Activated CD8-positive, alpha-beta T cell treated with anti-CD3 and anti-CD28 coated beads for 36 hours (primary cell): ENCODE measurements at places on chromosomes 7 and 10. TPM values are rescaled to one million over a fixed set of nuclear protein-coding genes. Genes with fewer than 3 reads are reported as not detected.
A peak's percentile ranks its signal among the peaks of the same experiment; 100 is the strongest.

Gene CRPPA
- total RNA-seq = 1.4 TPM

Gene PTPN20
- 0.47 TPM for total RNA-seq

Gene PHYHIPL
- not detected for total RNA-seq

Gene SFTPA1
- total RNA-seq = not detected

- H3K4me3 ChIP-seq = no peak overlapping the region
- H3K27me3 ChIP-seq = peaks cover 2% of the 10 kb centered on the region
- no peak for DNase-seq
- no peak overlapping the region for H3K27ac ChIP-seq
These were observed 43.0 kb downstream of the TMEM130 start for GRCh38 chr7:98826811-98827231.

DNA sequence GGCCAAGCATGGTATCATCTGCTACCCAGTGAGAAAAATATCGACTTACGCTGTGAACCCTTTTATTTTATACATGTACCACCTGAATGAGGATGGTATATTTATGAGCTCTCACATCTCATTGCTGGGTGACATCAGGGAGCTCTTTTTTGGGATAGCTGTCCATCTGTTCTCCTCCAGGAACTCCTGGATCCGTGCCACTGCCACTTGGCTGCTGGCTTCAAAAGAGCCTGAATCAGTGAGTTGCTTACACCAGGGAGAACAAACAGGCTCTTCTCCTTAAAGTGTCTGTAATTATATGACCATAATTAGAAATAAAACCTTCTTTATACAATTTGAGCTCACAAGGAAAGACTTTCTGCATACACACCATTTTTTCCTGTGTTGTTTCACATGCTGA lies 106.2 kb downstream of the KAT6B start:
- H3K4me1 ChIP-seq = peaks cover 21% of the 10 kb centered on the region
- no peaks in the 10 kb centered on the region for H3K27me3 ChIP-seq
- no peak overlapping the region for H3K27ac ChIP-seq
- no peak overlapping the region for H3K4me3 ChIP-seq

GRCh38 chr7:76071316-76072242 lies 23.7 kb downstream of the MDH2 start:
- H3K27ac ChIP-seq = no peak overlapping the region
- H3K27me3 ChIP-seq = no peaks in the 10 kb centered on the region
- peaks cover 2% of the 10 kb centered on the region for H3K4me1 ChIP-seq
- no peak for DNase-seq

GRCh38 chr7:46233585-46234329 lies 312.7 kb upstream of the IGFBP3 start:
- H3K4me1 ChIP-seq = no peaks in the 10 kb centered on the region
- H3K36me3 ChIP-seq = no peaks in the 10 kb centered on the region
- no peak overlapping the region for H3K4me3 ChIP-seq
- no peak for DNase-seq
- H3K27ac ChIP-seq = no peak overlapping the region
- peaks cover 2% of the 10 kb centered on the region for H3K27me3 ChIP-seq

DNA sequence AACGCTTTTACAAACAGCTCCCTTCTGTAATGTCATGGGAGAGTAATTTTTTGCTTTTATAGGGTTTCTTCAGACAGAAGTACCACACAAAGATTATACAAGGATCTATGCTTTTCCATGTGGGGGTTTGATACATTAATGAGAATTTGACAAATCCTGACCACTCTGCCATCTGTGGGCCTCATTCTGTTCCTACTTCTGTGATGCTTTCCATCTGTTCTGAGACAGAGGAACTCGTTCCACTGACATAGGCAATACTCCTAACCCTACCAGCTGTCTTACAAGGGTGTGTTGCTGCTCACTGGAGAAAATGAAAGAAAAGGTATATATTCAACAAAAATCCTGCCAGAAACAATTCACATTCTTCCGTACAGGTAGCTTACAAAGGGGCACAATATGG lies 59.4 kb upstream of the NAMPT start:
- DNase-seq = no peak
- H3K4me1 ChIP-seq = peaks cover 66% of the 10 kb centered on the region
- peaks cover 71% of the 10 kb centered on the region for H3K36me3 ChIP-seq
- peak overlapping the region; percentile 100 for H3K27ac ChIP-seq

DNA sequence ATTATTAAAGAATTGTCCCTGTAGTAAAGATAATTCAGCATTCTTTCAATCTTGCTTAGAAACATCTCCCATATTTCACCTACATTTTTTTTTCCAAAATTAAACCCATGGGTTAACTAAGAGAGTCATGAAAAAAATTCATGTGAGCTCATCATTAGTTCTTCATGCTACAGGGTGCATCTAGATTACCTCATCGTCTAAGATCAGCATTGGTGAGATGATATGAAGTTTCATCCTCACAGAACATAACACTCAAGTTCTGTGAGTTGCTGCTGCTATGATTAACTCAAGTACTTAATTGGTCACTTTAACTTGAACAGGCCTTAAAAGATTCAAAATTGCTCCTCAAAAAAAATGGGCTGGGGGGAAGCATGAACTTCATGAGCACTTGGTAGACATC lies 50.0 kb downstream of the RAB11FIP2 start:
- H3K4me1 ChIP-seq = no peaks in the 10 kb centered on the region
- H3K4me3 ChIP-seq = no peak overlapping the region
- no peak overlapping the region for H3K27ac ChIP-seq
- peaks cover 26% of the 10 kb centered on the region for H3K36me3 ChIP-seq
- DNase-seq = no peak

DNA sequence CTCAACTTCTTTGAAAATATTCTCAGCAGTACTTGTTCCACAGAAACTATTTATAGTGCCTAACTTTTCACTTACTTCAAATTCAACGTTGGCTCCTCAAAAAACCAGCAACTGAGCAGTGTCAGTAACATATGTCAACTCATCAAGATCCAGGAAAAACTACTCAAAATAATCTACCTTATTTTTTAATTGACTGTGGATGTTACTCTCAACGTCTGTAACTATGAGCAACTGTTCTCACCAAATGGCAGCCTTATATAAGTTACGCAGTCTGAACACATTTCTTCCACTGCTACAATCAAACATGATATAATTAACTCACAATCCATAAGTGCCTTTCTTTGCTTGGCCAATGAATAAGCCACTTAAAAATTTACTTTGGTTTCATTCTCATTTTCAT lies 77.8 kb downstream of the SP8 start:
- H3K27ac ChIP-seq = no peak overlapping the region
- no peak overlapping the region for H3K4me3 ChIP-seq
- H3K27me3 ChIP-seq = no peaks in the 10 kb centered on the region
- DNase-seq = no peak
- H3K4me1 ChIP-seq = no peaks in the 10 kb centered on the region

DNA sequence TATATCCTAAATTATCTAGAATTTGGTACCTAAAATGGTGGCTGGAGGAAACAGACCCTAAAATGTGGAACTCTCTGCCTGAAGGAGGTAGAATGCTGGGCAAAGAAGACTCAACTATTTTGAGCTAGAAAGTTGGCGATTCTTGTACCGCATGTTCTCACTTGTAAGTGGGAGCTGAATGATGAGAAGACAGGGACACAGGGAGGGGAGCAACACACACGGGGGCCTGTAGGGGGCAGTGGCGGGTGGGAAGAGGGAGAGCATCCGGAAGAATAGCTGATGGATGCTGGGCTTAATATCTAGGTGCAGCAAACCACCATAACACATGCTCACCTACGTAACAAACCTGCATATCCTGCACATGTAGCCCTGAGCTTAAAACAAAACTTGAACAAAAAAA lies 250.6 kb downstream of the CALN1 start:
- H3K36me3 ChIP-seq = no peaks in the 10 kb centered on the region
- no peak overlapping the region for H3K4me3 ChIP-seq
- no peak overlapping the region for H3K27ac ChIP-seq
- H3K4me1 ChIP-seq = no peaks in the 10 kb centered on the region
- H3K27me3 ChIP-seq = no peaks in the 10 kb centered on the region
- DNase-seq = no peak

GRCh38 chr10:61452151-61452651 lies 980 bp downstream of the TMEM26 start:
- H3K36me3 ChIP-seq = no peaks in the 10 kb centered on the region
- peaks cover 27% of the 10 kb centered on the region for H3K27me3 ChIP-seq
- no peak overlapping the region for H3K27ac ChIP-seq
- no peak overlapping the region for H3K4me3 ChIP-seq

DNA sequence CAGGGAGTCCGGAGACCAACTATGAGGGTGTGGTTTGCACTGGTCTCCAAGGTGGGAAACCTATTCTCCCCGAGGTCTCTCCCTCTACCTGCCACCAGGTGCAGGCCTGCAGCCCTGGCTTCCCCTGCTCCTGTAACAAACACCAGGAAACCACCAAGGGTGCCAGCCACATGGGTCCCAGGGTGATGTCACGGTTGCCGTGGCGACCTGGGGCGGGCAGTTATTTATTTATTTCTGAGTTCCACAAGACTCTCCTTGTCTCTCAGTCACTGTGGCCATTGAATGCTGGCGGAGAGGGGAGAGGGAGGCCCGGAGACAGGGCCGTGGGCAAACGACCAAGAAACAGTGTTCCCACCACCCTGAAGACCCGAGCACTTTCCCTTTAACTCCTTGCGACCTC lies 27.0 kb downstream of the MMD2 start:
- no peak overlapping the region for H3K4me3 ChIP-seq
- peak; percentile 9 for DNase-seq
- no peaks in the 10 kb centered on the region for H3K27me3 ChIP-seq
- no peak overlapping the region for H3K27ac ChIP-seq
- no peaks in the 10 kb centered on the region for H3K36me3 ChIP-seq

DNA sequence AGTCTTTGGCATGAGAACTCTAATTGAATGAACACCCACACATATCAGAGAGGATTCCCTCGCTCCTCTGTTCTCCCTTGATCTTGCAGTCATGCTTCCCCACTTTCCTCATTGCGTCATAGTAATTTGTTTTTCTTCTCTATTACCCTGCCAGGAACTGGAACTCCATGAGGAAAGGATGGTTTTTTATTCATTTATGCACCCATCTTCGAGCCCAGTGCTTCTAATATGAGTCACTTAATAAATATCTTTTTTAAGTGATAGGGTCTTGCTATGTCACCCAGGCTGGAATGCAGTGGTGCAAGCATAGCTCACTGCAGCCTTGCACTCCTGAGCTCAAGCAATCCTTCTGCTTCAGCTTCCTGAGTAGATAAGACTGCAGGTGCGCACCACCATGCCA lies 83.5 kb downstream of the OTUD1 start:
- H3K4me3 ChIP-seq = no peak overlapping the region
- DNase-seq = no peak
- no peaks in the 10 kb centered on the region for H3K36me3 ChIP-seq
- no peaks in the 10 kb centered on the region for H3K4me1 ChIP-seq

- peaks cover 3% of the 10 kb centered on the region for H3K4me1 ChIP-seq
- no peak for DNase-seq
- H3K27ac ChIP-seq = no peak overlapping the region
- H3K36me3 ChIP-seq = no peaks in the 10 kb centered on the region
These were observed 2.5 kb downstream of the JCAD start for GRCh38 chr10:30056767-30057355.
